ENCODE measurements at places on chromosomes 13 and 19.

DNA sequence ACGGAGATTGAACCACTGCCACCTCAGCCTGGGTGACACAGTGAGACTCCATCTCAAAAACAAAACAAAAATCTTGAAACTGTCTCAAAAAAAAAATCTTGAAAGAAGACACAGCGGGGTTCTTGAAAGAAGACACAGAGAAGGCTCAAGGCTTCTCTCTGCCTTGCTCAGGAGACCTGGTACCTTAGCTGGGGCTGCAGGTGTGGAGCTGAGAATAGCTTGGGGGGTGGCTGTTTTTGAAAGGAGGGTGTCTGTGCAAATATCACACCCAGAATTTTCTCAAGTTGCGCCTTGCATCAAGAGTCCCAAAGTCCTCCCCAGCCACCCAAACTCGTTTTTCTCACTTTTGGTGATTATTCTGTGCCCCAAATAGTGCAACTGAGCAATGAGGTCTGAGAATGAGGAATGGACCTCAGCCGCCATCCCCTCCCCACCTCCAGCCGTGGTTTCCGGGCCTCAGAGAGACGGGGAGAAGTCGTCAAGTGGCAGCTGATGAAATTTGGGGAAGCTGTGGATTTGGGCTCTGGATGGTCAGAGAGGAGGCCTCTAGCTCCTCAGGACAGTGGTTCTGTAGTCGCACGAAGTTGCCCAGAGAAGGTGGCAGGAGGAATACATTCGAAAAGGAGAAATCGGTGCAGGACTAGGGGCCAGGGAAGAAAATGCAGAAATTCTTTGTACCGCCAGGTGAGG, 8.8 kb downstream of the S1PR2 start:
- DNase-seq: no peak

GRCh38 chr13:70932511-70932910, 824.3 kb upstream of the KLHL1 start:
- DNase-seq: no peak

DNA sequence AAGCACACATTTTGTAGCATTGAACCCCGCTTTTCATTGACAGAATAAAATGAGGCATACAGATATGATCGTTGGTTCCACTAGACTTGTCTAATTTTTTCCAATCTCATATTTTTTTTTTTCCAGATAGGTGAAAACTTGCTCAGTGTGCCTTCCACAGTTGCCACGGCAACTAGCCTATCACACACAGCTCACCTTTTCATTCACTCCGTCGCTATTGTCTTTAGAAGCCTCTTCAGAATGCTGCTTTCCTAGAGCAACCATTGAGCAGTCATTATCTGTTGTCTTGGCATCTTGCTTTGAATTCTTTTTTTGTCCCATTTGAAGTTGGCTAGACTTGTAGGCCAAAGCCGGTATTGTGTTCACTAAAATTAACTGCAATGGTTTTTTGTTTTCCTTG, 37.7 kb upstream of the ESD start:
- DNase-seq: no peak

DNA sequence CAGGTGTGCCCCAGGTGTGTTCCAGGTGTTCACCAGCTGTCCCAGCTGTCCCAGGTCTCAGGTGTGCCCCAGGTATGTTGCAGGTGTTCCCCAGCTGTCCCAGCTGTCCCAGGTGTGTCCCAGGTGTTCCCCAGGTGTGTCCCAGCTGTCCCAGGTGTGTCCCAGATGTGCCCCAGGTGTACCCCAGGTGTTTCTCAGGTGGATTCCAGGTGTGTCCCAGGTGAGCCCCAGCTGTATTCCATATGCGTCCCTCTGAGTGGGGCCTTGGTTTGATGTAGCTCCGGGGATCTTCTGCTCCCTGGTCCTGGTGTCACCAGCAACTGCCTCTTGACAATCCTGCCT, 719 bp upstream of the GRK1 start:
- no peak for DNase-seq

DNA sequence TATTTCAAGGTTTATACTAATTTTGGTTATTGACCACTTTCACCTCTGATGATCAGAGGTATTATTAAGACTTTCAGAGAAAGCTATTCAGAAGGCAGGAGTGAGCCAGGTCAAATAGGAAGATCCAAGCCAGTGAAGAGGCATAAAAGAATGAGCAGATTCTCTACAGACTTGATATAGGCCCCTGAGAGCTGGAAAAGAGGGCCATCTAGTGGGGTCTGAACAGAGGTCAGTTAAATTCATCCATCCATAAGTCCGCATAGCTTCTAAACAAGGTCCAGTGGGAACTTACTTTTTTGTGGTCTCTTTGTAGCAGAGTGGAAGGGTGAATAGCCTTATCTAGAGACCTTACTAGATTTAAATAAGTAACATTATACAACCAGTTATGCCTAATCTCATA, 126.6 kb upstream of the UFM1 start:
- no peak for DNase-seq

DNA sequence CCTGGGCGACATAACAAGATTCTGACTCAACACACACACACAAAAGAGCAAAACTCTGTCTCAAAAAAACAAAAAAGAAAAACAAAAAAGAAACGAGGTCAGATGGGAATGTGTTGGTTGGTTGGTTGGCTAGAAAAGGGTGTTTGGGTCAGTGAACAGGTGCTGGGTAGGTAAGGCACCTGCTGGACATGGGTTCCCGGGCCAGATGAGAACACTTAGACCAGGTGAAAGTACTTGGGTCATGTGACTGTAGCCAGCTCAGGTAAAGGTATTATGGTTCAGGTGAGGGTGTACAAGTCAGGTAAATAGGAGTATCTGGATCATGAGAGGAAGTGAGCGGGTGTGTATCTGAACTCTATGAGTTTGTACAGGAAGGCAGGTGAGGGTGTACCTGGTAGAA, 14.5 kb upstream of the ZNF414 start:
- no peak for DNase-seq

DNA sequence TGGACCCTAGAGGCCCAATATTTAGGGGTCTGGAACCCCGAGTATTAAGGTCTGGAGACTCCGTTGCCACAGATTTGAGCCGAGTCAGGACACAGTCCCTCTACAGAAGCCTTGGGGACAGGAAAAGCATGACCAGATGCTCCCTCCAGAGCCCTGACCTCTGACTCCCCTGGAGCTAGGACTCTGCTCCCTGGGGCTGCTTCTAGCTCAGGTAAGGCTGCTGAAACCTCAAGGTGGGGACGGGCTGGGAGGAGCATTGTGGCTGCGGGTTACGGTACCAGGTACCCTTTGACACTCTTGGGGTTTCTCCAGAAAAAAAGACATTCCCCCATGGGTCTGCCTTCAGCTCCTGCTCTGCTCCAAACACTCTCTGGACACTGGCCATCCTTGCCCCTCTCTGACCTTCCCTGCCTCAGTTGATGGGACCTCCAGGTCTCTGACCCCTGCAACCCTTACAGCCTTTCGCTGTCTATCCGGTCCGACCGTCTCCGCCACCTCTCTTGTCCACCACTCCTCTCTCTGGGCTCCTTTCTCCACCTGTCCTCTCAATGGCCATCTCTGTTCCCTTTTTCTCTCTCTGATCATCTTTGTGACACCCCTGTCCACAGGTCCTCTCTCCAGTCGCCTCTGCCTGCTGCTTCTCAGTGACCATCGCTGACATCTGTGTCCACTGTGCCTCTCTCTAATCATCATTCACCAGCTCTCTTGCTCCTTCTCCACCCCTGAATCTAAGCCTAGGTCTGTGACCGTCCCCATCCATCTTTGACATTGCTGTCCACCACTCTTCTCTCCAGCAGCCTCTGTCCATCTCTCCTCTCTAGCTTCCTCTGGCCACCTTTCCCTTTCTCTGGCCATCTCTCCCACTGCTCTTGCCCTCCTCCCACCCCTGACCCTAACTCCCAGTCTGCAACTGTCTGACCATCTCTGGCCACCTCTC, 1.4 kb downstream of the LRFN3 start:
- DNase-seq: no peak

- DNase-seq: no peak
Measured at GRCh38 chr19:57816652-57817051, 1.9 kb upstream of the ZNF552 start.

- peak; percentile 84 for DNase-seq
Measured at GRCh38 chr19:6753178-6754031, 13.8 kb downstream of the SH2D3A start.

GRCh38 chr13:112733112-112733511, 43.3 kb downstream of the ATP11A start:
- no peak for DNase-seq

DNA sequence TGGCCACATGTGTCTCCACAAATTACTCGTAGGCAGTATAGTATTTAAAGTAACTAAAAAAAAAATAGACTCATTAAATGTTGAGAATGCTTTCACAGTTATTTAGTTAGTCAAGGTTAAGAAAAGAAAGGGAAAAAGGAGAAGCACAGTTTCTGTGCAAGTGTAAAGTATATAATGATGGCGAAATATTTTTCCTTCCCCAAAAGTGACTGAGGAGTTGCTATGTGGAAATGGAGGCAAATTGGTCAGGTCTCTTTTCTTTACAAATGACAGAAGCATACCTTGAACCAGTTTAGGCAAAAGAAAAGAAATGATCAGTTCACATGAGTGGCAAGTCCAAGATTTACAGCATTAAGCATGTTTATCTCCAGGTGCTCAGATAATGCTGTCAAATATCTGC, 18.0 kb downstream of the CSNK1A1L start:
- no peak for DNase-seq

- DNase-seq: no peak
Measured at GRCh38 chr19:44617110-44617880, 3.9 kb downstream of the IGSF23 start.

DNA sequence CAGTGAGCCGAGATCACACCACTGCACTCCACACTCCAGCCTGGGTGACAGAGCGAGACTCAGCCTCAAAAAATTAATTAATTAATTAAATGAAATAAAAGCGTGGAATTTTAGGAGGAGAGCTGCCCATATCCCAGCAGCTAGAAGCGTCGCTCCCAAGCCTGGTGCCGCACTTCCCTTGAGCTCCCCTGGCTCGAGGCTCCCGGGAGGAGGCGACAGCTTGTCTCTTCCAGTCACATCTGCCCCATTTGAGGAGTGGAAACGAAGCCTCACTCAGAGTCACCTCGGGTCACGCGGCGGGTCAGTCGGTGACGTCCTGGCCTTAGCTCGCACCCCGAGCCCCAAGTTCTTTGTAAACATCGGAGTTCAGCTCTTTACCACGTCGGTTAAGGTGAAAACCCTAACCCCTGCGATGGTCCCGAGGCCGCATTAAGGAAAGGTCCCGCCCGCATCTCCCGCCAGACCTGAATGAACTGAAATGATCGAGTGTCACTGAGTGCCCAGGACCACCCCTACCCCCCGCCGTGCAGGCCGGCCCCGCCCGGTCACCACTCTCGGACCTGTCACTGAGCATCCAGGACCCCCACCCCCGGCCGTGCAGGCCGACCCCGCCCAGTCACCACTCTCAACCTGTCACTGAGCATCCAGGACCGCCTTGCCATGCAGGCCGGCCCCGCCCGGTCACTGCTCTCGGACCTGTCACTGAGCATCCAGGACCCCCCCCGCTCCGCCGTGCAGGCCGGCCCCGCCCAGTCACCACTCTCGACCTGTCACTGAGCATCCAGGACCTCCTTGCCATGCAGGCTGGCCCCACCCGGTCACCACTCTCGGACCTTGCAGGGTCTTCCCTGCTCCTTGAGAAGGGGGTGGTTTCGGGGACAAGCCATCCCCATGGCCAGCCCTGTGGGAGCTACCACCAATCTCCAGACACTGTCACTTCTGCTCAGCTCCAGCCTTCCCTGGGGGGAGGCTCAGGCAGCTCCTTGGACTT, 176.9 kb downstream of the KDM4B start:
- DNase-seq: no peak

DNA sequence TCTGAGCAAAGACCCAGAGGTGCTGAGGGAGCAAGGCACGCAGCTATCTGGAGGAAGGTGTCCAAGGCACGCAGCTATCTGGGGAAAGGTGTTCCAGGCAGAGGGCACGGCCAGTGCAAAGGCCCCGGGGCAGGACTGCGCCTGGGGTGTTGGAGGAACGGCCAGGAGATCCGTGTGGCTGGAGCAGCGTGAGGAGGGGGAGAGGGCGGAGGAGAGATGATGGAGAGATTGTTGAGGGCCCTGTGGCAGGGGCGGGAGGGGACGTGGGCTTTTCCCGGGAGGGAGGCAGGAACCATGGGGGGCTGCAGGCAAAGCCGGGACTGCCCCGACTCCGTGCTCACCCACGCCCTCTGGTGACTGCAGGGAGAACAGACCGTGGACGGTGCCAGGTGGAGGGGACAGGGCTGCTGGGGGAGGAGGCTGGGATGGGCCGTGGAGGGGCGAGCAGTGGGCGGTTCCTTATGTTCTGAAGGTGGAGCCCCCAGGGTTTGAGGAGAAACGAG, 13.3 kb upstream of the MISP start:
- peak; percentile 36 for DNase-seq

- no peak for DNase-seq
Measured at GRCh38 chr19:55677572-55678028, 2.6 kb downstream of the EPN1 start.

DNA sequence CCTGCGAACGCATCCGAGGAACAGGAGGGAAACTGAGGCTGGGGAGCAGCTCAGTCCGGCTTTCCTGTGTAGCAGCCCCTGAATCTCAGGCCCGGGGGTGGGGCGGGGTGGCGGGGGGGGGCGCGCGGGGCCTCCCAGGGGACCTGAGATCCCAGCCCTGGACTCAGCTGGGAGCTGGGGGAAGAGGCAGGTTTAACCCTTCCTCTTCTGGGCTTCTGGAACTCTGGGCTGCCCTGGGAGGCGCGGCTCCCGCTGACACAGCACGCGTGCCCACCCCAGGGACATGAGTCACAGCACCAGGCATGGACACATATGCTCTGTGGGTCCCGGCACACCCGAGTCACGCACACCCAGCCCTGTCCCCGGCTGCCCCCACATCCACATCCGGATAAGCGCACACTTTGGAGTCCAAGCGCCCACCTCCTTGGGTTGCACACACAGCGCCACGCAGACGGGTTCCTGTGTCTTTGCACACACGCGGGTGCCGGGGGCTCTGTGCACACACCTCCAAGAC, 3.5 kb upstream of the CIRBP start:
- DNase-seq: peak; percentile 56

- DNase-seq: no peak
Measured at GRCh38 chr13:79973533-79973963, 367.4 kb downstream of the SPRY2 start.

DNA sequence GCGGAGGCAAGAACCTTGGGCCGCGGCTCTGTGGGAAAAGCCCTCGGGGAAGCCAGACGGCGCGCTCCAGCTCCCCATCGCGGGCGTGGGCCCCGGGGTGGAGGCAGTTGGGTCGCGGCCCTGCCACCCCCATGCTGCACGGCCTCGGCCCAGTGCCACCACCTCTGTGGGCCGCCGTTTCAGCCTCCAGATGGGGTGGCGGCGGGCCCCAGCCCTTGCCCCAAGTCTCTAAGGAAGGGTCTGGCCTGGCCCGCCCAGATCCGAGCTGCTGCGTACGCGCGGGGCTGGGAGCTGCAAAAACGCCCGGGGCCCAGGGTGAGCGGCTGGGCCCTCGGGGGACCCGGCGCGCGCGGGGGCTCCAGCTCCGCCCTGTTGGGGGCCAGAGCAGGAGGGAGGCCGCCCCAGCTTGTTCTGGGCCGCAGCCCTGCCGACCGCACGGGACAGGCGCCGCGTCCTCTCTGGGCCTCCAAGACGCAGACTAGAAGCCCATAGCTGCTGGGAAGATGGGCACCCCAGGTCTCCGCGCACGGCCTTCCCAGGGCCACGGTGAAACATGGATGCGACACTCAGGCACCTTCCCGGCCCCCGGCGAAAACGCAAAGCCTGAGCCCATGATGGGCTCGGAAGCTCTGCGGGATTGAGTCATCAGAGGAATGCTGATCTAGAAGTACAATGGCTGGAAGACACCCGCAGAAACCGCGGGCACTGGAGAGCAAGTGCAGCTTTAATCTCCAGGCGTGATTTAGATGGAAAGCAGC, 110.1 kb downstream of the KCTD15 start:
- DNase-seq: no peak

- DNase-seq: no peak
Measured at GRCh38 chr13:112447306-112447705, 71.2 kb downstream of the SPACA7 start.

GRCh38 chr13:80547341-80547740, 206.4 kb upstream of the SPRY2 start:
- DNase-seq: no peak

All from CD4-positive, alpha-beta T cell treated with Interferon gamma for 1 hour (primary cell).